Midbrain (tissue), 1 donor: ENCODE measurements at places on chromosomes 16 and 17.

DNA sequence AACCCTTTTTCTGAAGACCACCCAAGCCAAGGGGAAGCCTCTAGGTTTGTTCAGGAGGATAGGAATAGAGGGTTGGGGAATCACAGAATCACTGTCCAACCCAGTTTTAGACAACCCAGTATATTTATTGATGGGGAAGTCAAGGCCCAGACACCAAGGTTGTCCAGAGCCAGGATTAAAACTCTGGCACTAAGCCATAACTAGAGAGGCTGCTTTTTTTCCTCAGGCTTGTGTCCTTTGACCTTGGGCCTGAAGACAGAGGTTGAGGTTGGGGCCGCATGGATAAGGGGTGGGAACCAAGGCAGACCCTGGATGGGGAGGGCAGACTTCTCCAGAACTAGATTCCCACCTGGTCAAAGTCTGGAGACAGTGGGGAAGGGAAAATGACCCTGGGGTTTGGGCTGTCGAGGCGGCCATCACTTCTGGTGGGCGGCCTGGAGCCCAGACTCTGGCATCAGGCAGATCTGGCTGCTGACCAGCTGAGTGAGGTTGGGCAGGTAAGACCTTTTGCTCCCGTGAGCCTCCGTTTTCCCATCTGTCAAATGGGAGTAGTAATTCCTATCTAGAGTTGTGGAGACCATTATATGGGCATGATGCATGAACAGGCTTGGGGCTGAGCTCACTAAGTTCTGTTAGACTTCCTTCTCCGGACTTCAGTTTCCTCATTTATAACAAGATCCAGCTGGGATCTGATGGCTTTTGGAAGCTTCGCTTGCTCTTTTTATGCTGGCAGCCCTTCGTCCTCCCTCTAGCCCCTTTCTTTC, 17.9 kb downstream of the IGFBP4 start:
- DNase-seq, result no peak

GRCh38 chr16:84454611-84455010, 49.8 kb downstream of the MEAK7 start:
- no peak for DNase-seq

- DNase-seq, result no peak
Observed at GRCh38 chr17:79673517-79673916, 57.2 kb upstream of the ENPP7 start.

DNA sequence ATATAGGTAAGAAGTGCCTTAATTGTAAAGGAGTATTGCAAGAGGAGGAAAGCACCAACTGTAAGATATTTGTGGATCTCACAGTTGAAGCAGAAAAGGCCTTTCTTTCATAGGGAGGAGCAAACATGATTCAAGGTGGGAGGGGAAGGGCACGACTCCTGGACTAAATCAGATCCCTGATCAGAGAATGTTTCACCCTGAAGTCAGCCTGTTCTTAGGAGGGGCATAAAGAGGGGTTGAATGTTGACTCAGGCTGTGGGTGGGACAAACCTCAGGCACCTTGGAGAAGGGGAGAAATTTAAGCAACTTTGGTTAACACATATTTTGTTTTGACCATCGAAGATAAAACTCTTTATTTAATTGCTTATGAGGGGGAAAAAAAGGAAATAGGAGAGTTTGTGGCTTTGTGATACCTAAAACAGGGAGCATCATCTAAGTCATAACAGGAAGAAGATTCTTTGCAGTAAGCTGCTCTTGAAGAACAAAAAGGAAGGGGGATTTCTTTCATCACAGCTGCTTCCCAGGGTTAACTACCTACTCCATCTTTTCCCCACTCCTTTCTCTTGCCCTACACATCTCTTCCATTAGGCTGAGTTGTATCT, 158.6 kb upstream of the ZNF267 start:
- no peak for DNase-seq

GRCh38 chr17:43546319-43547188, at the start of gene ETV4:
TSS of gene ETV4 (minus strand) at chr17:43546340. CDS start at chr17:43545617, 723 bp downstream.
- peak; percentile 86 for DNase-seq

GRCh38 chr17:32980230-32980629, 11.4 kb upstream of the SPACA3 start:
- no peak for DNase-seq

DNA sequence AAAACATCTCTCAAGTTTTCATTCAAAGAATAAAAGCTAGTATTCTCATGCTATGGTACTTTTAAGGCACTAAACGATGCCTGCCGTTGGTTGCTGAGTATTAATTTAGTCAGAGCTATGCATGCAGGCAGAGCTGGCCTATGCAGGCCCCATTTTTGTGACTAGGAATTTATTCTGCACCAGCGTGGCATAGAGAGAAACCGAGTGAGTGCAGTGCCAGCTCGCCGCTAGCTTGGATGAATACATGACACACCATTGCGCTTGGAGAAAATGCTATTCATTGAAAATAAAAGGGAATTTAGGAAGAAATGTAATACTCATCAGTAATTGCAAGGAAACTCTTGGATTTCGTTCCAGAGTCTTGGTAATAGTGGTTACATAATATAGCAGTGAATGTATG, 231.6 kb upstream of the RBFOX1 start:
- DNase-seq, result no peak

DNA sequence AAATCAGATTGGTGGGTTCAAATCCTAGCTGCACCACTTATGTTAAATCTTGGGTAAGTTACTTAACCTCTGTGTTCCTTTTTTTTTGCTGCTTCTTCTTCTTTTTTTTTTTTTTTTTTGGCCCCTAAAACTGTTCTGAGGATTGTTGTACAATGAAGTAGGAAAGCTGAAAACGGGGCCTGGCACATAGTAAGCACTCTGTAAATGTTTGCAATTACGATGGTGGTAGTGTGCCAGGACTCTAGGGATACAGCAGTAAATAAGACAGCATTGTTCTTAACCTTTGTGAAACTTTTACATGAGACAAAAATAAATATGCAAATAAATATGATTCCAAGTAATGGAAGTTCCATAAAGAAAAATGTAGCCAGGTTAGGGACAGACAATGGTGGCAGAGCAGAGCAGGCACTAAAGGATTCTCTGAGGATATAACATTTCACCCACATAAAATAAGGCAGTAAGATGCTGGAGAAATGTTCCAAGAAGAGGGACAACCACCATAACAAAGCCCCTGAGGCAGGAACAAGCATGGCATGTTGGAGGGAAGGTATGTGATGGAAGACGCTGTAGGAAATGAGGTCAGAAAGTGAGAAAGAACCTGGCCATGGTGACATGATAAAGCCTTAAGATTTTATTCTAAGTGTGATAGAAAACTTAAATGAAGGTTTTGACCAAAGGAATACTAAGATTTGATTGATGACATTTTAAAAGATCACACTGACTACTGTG, 127.3 kb downstream of the NLK start:
- no peak for DNase-seq

DNA sequence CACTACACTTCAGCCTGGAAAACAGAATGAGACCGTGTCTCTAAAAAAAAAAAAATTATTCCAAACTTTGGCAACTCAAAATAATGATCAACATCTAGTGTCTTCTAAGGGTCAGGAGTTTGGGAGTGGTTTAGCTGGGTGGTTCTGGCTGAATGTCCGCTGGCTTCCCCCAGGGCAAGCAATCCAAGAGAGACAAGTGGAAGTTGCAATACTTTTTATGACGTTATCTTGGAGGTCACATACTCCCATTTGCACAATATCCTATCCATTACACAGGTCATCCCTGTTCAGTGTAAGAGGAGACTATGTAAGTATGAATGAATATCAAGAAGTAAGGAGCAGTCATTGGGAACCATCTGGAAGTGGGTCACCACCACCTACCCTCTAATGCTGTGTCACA, 15.2 kb upstream of the CLEC3A start:
- no peak for DNase-seq

GRCh38 chr17:36611345-36612072, 10.1 kb downstream of the MRM1 start:
- DNase-seq, result no peak

DNA sequence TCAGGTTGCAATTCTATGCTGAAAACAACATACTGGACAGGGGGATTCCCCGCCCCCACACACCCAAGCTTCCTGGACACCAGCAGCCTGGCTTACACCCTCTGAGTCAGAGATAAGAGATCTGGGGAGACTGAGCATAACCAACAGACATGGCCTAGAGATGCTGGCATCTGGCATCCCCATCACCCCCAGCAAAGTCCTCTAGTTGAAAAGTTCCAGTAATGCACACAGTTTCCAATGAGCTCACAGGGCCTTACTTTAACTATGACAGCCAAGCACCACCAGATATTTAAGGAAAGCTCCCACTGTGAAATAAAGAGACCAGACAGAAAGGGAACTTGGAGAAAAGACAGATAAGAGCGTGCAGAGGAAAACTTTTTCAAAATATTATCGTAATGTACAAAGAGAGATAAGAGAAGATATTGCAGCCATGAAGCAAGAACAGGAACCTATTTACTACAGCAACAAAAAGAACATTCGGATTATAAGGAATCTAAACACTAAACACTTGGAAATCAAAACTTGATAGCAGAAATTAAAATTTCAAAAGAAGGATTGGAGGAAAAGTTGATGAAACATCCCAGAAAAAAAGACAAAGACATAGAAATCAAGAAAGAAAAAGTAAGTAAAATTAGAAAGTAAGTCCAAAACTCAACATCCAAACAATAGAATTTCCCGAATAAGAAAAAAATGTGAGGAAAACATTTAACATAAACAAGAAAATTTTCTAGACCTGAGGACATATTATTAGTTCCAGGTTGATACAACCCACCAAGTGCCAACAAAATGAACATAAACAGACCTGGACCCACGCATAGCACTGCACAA, 17.2 kb upstream of the ALOX15 start:
- no peak for DNase-seq

- DNase-seq, result peak; percentile 14
Observed at GRCh38 chr16:1631931-1632637, 19.9 kb downstream of the CRAMP1 start.

DNA sequence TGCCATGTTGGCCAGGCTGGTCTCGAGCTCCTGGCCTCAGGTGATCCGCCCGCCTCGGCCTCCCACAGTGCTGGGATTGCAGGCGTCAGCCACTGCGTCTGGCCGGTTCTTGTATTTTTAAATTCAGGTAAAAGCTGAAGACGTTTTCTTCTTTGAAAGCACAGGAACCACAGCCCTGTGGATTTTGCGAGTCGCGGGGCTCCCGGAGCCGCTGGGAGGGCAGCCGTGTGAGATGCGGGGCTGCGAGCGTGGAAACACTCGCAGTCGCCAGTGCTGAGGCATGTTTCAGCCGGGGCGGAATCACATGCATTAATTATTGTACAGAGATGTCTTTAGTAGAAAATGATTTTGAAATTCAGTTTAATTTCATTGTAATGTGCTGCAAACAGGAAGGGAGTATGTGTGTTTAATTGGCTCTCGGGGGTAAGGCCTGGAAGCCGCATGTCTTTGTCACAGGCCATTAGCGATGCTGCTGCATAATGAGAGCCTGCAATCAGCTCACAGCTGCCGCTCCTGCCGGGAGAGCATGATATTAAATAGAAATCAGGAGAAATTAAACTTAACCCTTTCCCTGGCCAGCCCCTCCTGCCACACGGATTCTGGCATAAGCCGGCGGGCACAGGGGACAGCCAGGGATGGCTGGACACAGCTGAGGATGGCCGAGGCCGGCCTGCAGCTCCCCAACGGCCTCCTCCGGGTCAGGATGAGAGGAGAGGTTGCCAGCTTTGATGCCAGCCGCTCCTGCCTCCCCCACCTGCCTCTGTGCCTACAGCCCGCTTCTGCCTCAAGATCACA, 35.4 kb upstream of the CDH15 start:
- DNase-seq, result no peak

GRCh38 chr17:34930283-34930682, 31.0 kb downstream of the CCT6B start:
- no peak for DNase-seq

GRCh38 chr17:55233840-55234239, 30.9 kb upstream of the HLF start:
- DNase-seq, result no peak

- DNase-seq, result no peak
Observed at GRCh38 chr17:74904687-74905409, 11.4 kb upstream of the FADS6 start.

GRCh38 chr16:15502041-15502725, 67.8 kb downstream of the BMERB1 start:
- DNase-seq, result no peak

GRCh38 chr16:81265658-81266451, 27.4 kb downstream of the BCO1 start:
- peak; percentile 66 for DNase-seq

DNA sequence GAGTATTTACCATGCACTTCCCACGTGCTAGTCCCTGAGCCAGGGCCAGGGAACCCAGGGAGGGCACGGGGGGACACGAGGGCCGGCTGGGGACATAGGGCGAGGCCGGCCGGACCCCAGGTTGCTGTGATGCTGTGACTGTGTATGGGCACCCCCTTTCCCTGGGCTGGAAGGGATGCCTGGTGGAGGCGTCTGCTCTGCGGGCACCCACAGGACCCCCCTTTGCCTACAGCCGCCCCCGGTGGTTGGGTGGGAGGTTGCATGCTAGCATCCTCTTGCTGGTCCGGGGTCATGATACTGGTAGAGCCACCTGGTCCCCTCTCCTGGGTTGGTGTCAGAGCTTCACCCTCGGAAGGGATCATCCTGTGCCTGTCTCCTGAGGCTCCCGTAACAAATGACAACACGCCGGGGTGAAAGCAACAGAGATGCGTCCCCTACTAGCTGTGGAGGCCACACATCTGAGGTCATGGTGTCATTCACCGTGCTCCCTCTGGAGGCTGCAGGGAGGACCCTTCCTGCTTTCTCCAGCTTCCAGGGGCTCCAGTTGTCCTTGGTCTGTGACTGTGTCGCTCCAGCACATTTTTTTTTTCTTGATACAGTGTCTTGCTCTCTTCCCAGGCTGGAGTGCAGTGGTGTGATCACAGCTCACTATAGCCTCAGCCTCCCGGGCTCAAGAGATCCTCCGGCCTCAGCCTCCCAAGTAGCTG, 3.1 kb upstream of the CIAO3 start:
- DNase-seq, result no peak

DNA sequence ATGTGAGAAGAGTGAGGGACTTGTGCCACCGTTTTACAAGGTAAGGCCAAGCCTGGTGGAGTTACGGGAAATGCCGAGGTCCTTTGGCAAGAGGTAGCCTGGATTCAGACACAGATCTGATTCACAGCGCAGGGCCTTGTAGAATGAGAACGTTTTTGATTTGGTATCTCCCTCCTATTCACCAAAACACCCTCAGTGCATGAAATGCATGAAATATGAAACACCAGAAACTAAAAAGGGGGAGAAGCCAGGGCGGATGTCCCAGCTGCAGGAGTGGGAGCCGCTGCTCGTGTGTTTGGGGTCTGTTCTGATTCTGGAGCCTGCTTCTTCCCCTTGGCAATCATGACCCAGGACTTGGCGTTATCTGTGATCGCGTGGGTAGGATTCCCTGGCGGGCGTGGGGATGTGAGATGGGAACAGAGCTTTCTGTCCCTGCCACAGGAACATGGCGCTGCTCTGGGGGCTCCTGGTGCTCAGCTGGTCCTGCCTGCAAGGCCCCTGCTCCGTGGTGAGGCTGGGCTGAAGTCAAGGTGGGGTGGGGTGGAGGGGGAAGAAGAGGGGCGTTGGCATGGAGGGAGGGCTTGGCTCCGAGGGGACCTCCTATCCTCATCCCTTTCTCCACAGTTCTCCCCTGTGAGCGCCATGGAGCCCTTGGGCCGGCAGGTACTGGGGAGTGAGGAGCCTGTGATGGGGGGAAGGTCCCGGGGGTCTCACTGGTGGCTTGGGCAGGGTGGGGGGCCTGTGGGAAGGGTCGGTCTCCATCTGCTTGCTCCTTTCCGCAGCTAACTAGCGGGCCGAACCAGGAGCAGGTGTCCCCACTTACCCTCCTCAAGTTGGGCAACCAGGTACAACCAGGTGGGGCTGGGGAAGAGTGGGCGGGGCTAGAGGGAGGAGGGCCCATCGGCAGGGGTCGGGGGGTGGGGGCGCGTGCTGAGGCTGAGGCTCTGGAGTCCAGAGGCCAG, 2.2 kb downstream of the SERPINF2 start:
- DNase-seq, result no peak
